ENCODE measurements at places on chromosomes 5 and 9. TPM values are rescaled to one million over a fixed set of nuclear protein-coding genes. Genes with fewer than 3 reads are reported as not detected.

DNA sequence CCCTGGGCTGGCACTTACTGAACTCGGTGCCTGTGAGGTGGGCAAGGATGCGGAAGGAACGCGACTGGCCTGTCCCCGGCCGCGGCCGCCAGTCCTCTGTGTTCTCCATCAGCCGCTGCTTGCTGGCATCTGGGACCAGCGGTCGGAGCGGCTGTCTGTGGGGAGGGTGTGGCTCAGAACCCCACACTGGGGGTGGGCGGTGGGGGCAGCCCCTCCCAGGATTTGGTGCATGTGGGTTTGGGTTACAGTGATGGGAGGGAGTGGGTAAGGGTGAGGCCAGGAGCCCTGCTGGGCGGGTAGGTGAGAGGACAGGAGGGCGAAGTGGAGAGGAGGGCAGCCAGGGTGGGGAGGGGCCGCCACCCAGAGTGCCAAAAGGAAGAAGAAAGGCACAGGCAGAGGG lies 6.4 kb downstream of the PDLIM7 start:
- no peak for DNase-seq

DNA sequence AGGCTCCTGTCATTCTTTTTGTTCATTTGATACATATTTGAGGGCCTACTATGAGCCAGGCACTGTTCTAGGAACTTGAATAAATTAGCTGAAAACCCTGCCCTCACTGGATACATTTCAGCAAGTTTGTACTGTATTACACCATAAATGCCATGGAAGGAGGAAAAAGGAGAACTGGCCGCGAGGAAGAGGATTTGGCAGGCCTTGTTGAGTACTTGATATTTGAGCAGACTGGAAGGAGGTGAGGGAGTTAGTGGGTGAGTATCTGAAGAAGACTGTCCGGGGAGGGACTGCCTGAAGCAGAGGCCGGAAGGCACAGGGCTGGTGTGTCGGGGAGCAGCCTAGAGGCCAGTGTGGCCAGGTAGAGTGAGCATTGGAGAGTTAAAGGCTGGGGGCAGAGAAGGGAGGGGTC lies 4.5 kb downstream of the SNX30 start:
- no peak for DNase-seq

DNA sequence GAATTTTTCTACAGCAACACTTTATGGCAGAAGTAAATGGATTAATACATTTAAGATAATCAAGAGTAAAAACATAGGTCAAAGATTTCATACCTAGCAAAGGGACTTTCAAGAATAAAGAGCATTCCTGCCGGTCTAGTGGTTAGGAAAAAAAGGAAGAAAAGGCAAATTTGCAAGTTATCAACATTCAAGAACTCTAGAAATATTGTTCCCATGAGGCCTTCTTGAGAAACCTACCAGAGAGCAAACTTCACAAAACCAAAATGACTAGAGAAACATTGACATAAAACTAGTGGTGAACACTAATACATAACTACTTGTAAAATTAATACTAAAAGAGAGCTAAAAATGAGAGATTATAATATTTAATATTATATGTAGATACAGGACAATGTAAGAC lies 320.2 kb upstream of the RGMB start:
- DNase-seq: no peak

DNA sequence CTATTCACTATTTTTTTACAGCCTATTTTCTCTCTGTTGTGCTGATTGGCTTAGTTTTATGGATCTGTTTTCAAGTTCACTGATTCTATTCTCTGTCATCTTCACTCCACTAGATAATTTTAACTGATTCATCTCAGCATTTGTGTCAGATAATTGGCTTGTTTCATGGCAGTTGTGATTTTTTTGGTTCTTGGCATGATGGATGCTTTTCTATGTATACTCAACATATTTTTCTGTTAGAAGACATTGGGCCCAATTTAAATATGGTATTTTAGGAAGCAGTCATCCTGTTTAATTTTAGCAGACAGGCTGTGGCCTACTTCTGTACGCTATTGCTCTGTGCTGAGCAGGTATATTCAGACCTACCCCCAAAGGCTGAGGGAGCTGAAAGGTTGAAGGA lies 1865.3 kb upstream of the ACO1 start:
- DNase-seq: no peak

DNA sequence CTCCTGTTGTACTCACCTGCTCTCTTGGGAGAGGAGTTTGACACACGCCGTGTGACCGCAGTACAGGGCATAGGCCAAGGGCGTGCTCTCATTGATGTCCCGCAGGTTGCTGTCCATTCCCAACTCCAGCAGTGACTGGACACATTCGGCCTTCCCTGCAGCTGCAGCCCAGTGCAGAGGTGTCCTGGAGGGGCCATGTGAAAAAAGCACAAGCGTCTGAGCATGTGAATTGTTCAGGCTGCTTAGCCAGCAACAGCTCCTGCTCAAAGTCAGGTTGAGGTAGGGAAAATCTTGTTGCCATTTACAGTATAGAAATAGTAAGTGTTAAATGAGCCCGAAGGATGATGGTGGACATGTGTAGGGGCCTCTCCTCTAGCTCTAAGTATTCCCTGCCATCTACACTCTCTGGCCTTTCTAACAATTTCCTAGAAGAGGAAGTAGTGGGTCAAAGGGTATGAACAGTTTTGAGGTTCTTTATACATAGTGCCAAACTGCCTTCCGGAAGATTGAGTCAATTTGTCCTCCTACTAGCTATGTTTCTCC lies 116.5 kb downstream of the ANKRD55 start:
- no peak for DNase-seq

DNA sequence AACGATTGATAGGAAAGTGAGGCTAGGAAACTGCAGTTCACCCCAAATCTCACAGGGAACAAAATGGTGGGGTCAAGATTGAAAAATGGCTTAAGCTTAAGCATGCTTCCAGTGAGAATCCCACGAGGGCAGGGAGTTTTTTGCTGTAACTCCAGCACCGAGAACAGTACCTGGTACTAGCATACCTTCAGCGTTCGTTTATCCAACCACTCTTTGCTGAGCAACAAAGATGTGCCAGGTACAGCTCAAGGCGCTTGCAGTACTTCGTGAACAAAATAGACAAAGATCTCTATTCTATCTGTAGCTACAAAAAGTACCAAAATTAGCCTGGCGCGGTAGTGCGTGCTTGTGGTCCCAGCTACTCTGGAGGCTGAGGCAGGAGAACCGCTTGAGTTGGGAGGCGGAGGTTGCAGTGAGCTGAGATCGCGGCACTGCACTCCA lies 778 bp upstream of the PPP6C start:
- no peak for DNase-seq

DNA sequence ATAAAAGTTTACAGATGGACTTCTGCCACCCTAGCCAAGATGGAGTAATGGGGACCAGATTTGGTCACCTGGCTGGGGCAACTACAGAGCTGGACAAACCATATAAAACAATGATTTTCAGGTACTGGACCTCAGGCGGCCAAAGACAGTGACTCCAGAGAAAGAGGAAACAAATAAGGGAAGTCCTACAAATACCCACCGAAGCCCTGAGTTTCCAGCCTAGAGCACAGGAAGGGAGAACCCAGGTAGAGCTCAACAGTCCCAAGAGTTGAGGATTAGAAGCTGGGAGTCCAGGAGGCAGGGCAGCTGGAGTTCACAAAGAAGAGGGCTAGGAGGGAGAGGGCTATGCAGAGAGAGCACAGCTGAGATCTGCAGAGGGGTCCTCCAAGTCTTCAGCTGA lies 106.7 kb upstream of the NR5A1 start:
- DNase-seq: no peak

GRCh38 chr5:37495668-37496347 lies 116.7 kb downstream of the WDR70 start:
- DNase-seq: no peak

DNA sequence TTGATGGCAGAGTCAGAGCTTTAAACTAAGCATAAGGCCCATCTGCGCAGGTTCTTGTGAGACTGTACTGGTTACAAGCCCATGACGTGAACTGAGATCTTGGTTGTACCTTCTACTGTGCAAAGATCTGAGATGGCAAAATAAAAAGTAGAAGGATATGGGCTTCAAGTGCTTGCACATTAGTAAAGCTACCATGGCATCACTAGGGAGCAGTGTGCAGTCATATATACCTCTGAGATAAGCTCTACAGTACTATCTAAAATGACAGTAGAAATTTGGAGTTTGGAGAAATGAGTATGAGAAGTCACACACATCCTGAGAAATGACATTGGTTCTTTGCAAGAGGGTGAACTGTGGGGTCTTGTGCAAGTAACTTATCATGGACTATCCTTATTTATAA lies 408.2 kb upstream of the PRR16 start:
- no peak for DNase-seq

The LHX3 gene
- total RNA-seq: not detected

The RIMOC1 gene
- 43.6 TPM for total RNA-seq

The SLC45A2 gene
- not detected for total RNA-seq

The SELENOP gene
- total RNA-seq: 70.3 TPM

The SPINK1 gene
- total RNA-seq: not detected

The ARRDC1 gene
- 28.7 TPM for total RNA-seq

The SLC34A1 gene
- total RNA-seq: not detected

The ANKRD18B gene
- 13.8 TPM for total RNA-seq

The BAAT gene
- 0.13 TPM for total RNA-seq
